Stimulated activated CD8-positive, alpha-beta memory T cell treated with anti-CD3 and anti-CD28 coated beads, Interleukin-7, amount 100 ng/mL, for 48 hours (primary cell): ENCODE measurements at places on chromosomes 12 and 14.
A peak's percentile ranks its signal among the peaks of the same experiment; 100 is the strongest.

GRCh38 chr14:35213869-35214387 lies 78.3 kb upstream of the PSMA6 start:
- no peak for DNase-seq

DNA sequence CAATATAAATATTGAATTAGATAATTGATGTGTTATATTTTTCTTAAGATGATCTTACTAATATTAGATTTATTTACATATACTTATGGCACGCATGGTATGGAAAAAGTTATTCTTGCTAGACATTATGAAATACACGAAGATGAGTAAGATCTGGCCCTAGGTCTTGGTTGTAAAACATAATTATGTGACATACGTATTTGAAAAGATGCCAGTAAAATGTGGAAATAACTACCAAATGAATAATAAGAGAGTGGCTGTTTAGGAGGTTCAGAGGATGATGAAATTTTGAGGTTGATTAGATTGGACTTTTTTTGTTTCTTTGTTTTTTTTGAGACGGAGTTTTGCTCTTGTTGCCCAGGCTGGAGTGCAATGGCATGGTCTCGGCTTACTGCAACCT lies 41.3 kb downstream of the FANCM start:
- no peak for DNase-seq

DNA sequence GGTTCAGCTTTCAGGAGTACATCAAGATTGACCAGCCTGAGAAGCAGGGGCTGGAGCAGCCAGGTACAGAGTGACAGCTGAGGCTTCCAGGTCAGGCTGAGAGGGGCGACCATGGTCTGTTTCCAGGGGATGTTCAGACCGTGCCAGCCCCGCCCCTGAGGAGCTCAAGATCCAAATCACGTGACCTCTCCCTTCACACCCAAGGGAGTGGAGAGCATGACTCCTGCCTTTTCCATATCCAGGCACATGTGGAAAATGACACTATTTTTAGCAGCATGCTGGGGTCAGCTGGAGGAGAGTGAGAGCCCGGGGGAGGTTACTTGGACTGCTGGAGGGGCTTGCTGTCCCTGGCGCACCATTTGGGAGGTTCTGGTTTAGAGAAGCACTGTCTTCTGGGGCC lies 92.7 kb downstream of the B4GALNT3 start:
- no peak for DNase-seq

GRCh38 chr12:75747572-75748021 lies 236.2 kb upstream of the KRR1 start:
- DNase-seq, result no peak

GRCh38 chr12:45587877-45588533 lies 141.5 kb upstream of the ARID2 start:
- DNase-seq, result no peak

GRCh38 chr12:21888276-21888863 lies 52.9 kb downstream of the ABCC9 start:
- no peak for DNase-seq

GRCh38 chr12:71415336-71416231 lies 24.0 kb upstream of the LGR5 start:
- DNase-seq, result no peak

- no peak for DNase-seq
Measured at GRCh38 chr12:31759632-31760459, 31.0 kb upstream of the AMN1 start.

DNA sequence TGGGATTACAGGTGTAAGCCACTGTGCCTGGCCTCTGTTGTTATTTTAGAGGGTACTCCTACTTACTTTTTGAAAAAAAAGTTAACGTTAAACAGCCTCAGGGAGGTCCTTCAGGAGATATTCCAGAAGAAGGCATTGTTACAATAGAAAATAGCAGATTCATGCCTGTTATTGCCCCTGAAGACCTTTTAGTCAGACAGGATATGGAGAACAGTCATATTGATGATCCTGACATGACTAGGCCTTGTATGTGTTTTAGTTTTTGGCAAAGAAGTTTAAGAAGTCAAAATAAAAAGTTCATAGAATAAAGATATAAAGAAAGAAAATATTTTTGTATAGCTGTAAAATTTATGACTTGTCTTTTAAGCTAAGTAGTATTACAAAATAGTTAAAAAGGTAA lies 45.3 kb downstream of the WASHC3 start:
- no peak for DNase-seq

GRCh38 chr14:68104518-68104917 lies 284.9 kb downstream of the RAD51B start:
- DNase-seq, result no peak

DNA sequence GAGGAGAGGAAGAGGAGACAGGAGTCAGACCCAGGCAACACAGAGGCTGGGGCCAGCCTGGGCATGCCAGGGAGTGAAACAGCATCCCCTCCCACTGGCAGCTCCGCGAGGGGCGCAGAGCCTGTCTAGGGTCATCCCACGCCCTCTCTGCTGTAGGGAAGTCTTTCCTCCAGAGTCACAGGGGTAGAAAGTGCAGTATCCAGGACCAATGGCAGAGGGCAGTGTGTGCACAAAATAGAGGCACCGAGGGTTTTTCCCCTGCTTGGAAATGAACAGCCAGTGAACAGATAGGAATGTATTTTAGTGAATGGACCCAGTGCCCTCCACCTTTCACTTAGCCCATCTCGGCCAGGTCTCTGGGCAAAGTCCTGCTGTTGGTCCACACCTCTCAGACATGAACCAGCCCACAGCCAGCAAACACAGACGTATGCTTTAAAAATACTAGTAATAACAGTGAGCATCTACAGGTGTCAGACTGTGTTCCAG lies 9.4 kb upstream of the KRT74 start:
- DNase-seq, result peak; percentile 3

DNA sequence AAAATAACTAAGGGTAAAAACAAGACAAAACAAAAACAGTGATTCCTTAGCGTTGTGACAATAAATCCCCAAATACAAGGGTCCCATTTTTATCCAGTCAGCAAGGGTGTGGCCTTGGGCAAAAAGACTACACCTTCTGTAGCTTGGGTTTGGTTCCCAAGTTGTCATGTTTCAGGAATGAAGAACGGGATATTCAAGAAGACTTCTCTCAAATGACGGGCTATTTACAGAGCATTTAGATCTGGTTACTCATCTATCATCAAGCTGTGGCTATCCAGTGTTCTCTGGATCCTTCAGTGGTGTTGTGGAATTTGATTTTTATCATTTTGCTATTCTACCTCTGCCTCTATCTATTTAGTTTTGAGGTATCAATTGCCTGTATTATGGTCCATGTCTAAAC lies 219.7 kb downstream of the SLC25A21 start:
- DNase-seq, result no peak

DNA sequence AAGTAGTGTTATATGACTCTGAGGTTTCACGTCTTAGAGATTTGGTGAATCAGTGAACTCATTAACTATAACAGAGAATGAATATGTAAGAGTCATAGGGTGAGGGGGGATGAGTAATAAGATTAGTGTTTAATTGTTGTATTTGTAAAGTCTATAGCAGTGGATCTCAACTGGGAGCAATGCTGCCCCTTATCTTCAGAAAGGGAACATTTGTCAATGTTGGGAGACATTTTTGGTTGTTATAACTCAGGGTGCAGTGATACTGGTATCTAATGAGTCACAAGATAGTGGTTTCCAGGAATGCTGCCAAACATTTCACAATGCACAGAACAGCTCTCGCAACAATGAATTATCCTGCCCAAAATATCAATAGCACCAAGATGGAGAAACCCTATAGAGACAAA lies 1193.7 kb downstream of the GALC start:
- no peak for DNase-seq

- no peak for DNase-seq
Measured at GRCh38 chr14:95941897-95942296, 65.3 kb downstream of the TUNAR start.
